ENCODE measurements at places on chromosomes 16 and 17. TPM values are rescaled to one million over a fixed set of nuclear protein-coding genes. Genes with fewer than 3 reads are reported as not detected.
A peak's percentile ranks its signal among the peaks of the same experiment; 100 is the strongest.

Gene SEPTIN1
- 293 TPM for total RNA-seq

Gene BCAR1
- total RNA-seq: not detected

Gene ABCA9
- 0.08 TPM for total RNA-seq

Gene ANKRD40CL
- total RNA-seq: not detected

Gene CEP95
- total RNA-seq: 71.7 TPM

Gene CCL4
- 12.2 TPM for total RNA-seq

GRCh38 chr17:50311112-50311460 lies 34.8 kb upstream of the XYLT2 start:
- DNase-seq: no peak

- DNase-seq: no peak
Measured at GRCh38 chr17:63589646-63590045, 11.0 kb upstream of the TACO1 start.

DNA sequence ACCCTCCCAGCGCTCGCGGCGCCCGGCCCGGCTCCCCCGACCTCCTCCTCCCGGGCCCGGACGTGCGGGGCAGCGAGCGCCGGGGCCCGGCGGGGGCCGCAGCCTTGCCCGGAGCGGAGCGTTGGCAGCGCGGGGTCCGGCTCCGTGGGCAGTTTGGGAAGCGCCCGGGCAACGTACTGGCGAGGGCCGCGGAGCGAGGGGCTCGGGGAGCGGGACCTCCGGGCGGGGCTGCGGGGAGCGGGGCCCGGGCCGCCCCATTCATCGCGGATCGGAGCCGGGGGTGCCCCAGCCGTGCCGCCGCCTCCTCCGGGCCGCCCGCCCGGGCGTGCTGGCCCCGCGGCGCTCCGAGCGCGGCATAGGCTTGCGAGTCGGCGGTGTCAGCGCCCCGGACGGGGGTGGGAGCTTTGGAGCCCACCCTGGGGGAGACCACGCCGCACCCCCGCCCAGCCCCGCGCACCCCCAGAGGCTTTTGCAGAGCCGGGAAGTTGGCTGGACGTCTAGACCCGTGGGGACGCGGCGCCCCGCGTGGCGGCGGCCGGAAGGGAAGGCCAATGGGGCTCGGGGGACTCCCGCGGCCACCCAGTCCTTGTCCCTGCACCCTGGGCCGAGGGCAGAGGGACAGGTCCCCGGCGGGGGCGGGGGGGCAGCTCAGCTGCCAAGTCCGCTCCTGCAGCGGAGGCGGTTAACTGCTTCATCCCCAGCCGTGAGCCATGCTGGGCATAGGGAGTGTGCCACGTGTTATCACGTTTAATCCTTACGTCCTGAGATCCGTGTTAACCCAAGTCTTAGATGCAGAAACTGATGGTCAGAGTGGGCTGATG lies 852 bp downstream of the ZNF469 start:
- DNase-seq: peak; percentile 41

DNA sequence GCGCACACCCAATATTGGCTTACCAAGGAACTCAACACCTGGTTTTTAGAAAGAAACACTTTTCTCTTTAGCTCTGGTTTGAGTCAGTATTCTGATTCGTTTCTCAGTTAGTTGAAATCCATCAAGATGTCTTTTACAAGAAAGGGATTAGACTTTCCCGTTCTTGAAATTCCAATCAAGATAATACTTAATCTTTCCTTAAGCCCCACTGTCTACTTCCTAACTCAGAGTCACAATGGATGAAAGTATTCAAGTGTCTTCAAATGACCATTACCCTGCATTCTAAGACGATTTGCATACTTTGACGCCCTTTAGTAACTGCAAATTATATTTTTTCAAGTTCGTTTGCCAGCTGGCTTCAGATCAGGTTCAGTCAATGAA lies 189.8 kb downstream of the USP22 start:
- no peak for DNase-seq

DNA sequence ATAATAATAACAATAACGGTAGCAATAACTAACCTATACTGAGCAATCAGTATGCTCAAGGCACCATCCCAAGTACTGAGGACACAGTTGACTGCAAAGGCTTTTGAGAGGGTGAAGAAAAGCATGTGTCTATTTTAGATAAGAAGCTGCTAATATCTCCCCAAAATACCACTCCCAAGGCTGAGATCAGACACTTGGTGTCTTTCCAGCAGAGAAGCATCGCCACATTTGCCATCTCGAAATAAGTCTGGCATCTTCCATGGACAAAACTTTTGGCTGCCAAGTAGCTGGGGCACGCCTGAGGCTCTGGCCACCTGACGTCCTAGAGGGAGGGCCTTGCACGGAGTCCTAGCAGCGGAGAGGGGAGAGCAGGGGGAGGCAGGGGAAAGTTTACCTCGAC lies 39.0 kb downstream of the ZNF423 start:
- DNase-seq: no peak

GRCh38 chr17:12759090-12759489 lies 30.2 kb upstream of the ARHGAP44 start:
- DNase-seq: no peak

- peak; percentile 75 for DNase-seq
Measured at GRCh38 chr17:21511363-21512195, 135.4 kb downstream of the KCNJ12 start.

- no peak for DNase-seq
Measured at GRCh38 chr17:74087002-74087585, 116.4 kb upstream of the RPL38 start.

- DNase-seq: no peak
Measured at GRCh38 chr16:12146966-12147365, 170.4 kb downstream of the SNX29 start.

DNA sequence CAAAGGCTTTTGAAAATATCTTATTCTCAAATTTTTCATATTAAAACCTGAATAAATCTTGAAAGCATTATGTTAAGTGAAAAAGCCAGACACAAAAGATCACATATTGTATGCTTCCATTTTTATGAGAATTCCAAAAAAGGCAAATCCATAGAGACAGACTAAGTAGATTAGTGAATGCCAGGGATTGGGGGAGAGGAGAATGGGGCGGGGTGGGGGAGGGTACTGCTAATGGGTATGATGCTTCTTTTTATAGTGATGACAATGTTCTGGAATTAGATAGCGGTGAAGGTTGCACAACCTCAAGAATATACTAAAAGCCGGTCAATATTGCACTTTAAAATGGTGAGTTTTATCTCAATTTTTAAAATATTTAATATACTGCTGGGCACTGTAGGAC lies 44.0 kb downstream of the XPO6 start:
- DNase-seq: no peak

DNA sequence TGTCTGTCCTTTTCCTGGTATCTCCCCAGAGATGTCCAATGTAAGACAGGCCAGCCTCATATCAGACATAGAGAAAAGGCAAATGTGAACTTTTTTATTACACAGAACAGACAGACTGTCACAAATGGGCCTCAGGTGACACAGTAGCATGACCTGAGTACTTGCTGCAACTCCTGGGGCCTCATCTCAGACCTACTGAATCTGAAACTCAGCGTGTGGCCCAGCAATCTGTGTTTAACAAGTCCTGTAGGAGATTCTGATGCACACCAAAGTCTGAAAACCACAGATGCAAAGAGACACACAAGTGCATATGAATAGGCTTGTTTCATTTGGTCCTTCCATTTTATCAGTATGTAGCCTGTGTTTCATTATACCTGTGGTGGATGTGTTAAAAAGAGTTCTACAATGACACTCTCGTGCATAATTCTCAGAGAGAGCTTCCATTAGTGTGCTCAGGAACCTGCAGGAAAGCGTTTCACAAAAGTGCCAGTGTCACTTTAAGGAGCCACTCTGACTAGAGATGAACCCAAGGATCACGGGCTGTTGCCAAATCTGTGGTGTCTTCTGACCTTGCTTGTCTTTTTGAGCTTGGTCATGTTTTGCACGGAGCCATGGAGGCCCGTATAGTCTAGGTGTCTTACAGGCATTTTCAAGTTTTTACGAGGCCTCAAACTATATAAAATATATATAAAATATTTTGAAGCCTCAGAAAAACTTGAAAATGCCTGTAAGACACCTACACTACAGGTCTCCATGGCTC lies 33.8 kb upstream of the NF1 start:
- DNase-seq: no peak

- DNase-seq: no peak
Measured at GRCh38 chr17:51640108-51640622, 379.8 kb downstream of the UTP18 start.

- no peak for DNase-seq
Measured at GRCh38 chr17:6244253-6244652, 174.1 kb downstream of the WSCD1 start.

DNA sequence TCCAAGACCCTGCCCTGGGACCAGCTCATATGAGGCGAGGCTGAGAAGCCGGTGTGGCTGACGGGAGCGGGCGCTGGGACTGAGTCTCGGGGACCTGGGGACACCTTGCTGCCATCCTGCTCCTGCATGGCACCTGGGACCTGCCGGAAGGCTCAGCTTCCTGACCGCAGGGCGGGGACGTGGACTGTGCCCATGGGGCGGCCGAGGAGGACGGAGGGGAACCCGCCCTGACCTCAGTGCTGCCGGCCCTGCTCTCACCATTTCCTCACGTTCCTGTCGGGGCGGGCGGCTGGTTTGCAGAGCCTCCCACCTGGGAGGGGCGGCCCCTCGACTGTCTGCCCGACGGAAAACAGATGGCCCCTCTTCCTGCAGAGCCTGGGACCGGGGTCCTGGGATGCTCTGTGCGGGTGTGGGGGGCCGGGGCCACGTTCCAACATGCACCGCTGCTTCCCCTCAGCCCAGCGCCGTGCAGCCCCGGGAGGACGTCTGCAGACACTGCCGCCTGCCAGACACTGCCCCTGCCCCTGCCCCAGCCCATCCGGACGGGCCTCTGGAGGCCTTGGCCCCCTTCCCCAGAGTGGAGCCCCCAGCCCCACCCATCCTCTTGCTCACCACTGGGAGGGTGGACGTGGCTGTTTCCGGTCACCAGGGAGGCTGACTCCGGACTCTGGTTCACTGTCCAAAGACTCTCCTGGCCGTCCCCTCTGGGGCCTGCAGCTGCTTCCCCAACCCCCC lies 43.9 kb upstream of the SSTR5 start:
- no peak for DNase-seq

DNA sequence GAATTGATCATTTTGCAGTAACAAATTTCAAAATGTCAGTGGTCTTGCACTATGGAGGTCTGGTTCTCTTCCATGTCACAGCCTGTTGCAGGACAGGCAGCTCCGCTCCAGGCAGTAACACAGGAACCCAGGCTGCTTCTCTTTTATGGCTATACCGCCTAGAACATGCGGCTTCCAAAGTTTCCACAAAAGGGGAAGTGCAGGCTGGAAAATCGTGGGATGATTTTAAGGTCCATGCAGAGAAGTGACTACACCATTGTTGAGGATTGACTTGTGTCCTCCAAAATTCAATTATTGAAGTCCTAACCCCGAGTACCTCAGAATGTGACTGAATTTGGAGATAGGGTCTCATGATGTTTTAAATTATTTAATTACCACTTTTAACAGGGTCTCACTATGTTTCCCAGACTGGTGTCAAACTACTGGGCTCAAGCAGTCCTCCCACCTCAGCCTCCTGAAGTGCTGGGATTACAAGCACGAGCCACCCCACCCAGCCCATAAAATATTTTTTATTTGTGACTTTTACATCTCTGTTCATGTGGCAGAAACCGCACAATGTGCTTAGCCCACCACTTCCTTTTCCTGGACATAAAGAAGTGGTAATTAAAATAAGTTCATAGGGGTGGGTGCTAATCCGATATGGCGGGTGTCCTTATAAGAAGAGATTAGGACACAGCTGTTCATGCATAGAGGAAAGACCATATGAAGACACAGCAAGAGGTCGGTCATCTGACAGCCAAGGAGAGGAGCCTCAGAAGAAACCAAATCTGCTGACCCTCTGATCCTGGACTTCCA lies 279.2 kb upstream of the RPL38 start:
- DNase-seq: no peak

GRCh38 chr17:40349477-40349894 lies 15.1 kb downstream of the GJD3 start:
- no peak for DNase-seq

GRCh38 chr17:19278729-19279128 lies 41.6 kb downstream of the EPN2 start:
- no peak for DNase-seq

- DNase-seq: no peak
Measured at GRCh38 chr16:78684030-78684611, 584.7 kb downstream of the WWOX start.

DNA sequence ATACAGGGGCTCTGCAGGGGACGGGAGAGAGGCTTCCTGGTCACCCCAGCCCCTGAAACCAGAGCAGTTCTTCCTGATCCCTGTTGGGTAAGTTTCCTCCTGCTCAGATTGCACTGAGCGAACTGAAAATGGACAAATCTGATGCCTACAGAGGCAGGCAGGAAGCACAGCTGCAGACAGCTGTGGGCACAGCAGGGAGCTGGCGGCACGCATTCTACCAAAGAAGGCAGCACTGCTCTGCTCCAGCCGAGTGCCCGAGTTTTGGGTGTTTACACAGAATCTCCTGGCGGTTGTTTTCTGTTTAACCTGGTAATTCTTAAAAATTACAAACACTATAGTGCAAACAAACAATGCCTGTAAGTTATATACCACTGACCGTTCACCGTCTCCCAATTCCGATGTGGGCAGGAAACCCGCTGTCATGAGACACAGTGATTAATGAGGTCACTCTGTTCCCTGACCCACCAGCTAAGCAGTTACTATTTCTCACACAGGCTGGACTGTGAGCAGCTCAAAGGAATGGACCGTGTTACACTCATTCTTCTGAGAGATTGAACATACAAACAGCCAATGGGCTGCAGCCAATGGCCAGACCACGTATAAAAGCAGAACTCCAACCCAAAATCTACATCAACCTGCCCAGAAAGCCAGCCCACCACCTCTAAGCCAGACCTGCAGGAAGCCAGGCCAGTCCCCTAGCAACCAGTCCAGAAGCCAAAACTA lies 25.5 kb downstream of the NSMCE1 start:
- DNase-seq: peak; percentile 50

DNA sequence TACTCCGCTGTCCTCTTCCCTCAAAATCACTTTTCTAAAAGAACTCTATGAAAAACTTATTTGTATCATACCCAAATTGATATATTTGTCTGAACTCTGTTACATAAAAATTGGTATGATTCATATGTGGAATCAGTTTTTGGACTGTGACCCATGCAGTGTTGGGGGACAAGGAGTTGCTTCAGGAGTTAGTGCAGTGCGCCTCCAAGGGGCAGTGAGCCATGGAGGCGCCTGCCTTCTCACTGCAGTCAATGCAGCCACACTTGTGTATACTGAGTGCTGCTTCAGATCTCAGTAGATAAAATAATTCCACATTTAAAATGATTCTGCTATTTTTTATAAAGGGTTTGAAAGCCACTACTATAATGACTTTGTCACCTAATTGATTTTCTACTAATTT lies 32.5 kb downstream of the DGKE start:
- no peak for DNase-seq
